Central memory CD8-positive, alpha-beta T cell (primary cell): ENCODE measurements at places on chromosomes 7 and 10.

GRCh38 chr7:51045319-51046102 lies 262.8 kb upstream of the GRB10 start:
- DNase-seq, result no peak

- no peak for DNase-seq
These were observed 208.7 kb upstream of the POM121L12 start for GRCh38 chr7:52826515-52827265.

DNA sequence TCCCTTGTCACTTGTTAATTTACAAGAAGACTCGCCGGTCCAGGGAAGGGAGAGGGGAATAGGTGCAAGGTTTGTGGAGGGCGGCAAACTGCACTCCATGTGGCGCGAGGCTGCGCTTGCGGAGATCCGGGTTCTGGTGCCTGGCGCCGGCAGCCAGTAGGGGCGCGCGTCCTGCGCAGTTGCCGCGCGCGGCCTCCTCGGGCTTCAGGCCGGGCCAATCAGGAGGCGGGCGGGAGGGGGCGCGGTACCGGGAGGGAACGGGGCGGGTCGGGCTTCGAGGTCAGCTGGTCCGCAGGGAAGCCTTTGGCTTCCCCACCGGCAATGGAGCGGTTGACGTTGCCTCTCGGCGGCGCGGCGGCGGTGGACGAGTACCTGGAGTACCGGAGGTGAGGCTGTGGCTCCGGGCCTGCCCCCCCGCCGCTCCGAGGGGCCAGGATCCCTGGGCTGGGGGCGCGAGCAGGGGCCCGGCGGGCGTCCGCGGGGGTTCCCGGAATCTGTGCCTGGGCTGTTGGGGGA lies at the start of gene FAM221A:
FAM221A (plus strand) TSS at position 302 of the 516 bp plus-strand sequence; CDS start at position 322, 20 bp downstream.
- peak; percentile 51 for DNase-seq

GRCh38 chr7:128941946-128942526 lies 4.3 kb downstream of the IRF5 start:
- no peak for DNase-seq

GRCh38 chr10:8037199-8037801 lies 17.2 kb upstream of the GATA3 start:
- DNase-seq, result no peak

GRCh38 chr10:68826764-68827591 lies at the start of gene STOX1:
Gene STOX1 (plus strand): TSS chr10:68827531. CDS start chr10:68827624, 93 bp downstream.
- DNase-seq, result peak; percentile 10

DNA sequence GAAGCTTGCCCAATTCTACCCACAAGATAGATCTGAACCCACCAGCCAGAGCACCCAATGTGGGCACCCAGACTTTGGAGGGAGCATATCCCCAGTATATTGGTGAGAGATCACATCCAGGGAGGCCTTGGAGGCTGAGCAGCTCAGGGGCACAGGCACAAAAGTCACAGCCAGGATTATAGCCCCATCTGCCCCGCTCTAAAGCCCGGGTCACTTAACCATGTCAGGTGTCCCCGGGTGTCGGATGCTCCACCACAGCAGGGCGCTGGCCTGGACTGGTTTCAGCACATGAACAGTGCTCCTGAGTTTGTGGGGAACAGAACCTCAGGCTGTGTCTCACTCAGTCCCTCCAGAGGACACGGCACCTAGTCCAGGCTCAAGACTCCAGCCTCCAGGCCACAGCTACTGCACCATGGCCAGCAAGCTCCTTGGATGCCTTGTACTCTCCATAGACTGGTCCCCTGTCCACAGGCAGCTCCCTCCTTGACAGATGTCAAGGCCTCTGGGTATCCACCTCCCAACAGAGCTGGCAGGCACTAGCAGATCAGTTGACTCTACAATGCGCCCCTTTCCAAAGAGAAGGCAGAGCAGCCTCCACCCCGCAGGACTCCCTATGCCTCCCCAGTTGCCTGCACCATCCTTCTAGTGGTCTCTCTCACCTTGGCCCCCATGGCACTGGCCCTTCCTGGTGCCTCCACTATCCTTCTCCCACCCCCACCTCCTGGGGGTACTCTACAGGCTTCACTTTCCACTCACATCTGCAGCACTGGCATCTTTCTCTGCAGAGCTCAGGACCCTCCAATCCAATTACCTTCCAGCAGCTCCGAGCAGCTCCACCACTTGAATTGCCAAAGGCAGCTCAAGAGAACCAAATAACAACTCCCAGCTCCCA lies 306.0 kb downstream of the GRID1 start:
- DNase-seq, result no peak

GRCh38 chr10:72692744-72692993 lies 726 bp downstream of the MCU start:
- DNase-seq, result peak; percentile 27

DNA sequence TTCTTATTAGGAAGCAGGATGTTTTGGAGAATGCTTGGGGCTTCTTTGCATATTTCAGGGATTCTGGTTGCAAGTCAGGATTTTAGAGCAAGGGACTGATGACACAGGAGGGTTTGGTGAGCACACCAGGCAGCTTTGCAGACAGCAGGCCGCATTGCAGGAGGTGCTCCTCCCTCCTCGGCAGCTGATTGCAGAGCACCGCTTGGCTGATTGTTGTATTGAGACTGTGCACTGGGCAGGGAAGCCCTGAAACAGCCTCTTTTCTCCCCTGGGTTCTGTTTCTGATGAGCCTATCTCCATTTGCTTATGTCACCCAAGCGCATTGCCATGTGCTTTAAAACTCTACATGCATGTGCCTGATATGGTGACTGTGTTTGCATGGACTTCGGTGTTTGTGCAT lies 769.6 kb downstream of the GRID1 start:
- DNase-seq, result no peak
